Lower lobe of right lung (tissue), 2 donors: ENCODE measurements at places on chromosomes 12 and 14. TPM values are rescaled to one million over a fixed set of nuclear protein-coding genes. Genes with fewer than 3 reads are reported as not detected.

- DNase-seq = no peak
Observed at GRCh38 chr12:107530701-107531100, 154.9 kb upstream of the PWP1 start.

GRCh38 chr12:117039891-117040309 is 59.3 kb downstream of the TESC start:
- DNase-seq = no peak

RTN1 gene
- 18.2 TPM for total RNA-seq

SCNN1A gene
- 156 TPM for total RNA-seq

GRCh38 chr14:73262427-73263183 is 25.3 kb downstream of the PAPLN start:
- no peak for DNase-seq

LRTM2 gene
- not detected for total RNA-seq
